ENCODE measurements at places on chromosomes 3 and 15.
A peak's percentile ranks its signal among the peaks of the same experiment; 100 is the strongest.

DNA sequence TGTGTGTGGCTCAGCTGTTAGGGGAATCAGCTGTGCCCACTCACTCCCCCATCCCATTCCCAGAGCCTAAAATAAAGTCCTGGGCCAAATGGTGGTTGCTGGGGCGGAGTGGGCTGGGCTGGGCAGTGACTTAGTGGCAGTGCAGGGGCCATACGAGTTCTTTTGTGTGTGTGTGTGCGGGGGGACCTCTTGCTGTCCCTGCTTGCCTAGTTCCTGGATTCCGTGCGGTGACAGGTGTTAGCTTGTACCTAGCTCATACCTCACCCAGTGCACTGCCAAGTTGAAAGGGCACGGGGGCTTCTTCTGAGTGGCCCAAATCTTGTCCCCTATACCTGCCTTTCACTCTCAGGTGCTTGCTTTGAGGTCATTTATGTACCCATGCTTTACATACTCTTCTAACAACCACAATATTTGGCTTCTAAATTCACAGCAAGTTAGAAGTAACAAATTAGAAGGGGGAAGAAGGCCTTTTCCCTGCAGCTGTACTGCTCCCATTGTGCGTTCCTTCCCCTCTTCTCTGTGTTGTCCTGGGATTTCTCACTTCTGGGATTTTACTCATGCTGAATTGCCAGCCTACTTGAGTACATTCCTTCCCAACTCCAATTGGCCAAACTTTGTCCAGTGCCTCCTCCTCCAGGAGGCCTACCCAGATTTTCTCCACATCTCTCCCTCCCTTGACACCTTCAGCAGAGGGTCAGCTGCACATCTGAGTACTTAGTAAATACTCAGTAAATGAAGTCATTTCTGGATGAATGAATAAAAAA lies 66.3 kb upstream of the POLG start:
- DNase-seq: no peak

- DNase-seq: peak; percentile 14
These were observed 54.4 kb downstream of the ANXA2 start for GRCh38 chr15:60343221-60343970.

- DNase-seq: no peak
These were observed 47.5 kb downstream of the ABTB1 start for GRCh38 chr3:127720161-127720823.

GRCh38 chr15:66774001-66774814 lies 72.2 kb downstream of the SMAD6 start:
- peak; percentile 77 for DNase-seq

GRCh38 chr3:13040361-13041074 lies 32.7 kb downstream of the IQSEC1 start:
- DNase-seq: peak; percentile 84

DNA sequence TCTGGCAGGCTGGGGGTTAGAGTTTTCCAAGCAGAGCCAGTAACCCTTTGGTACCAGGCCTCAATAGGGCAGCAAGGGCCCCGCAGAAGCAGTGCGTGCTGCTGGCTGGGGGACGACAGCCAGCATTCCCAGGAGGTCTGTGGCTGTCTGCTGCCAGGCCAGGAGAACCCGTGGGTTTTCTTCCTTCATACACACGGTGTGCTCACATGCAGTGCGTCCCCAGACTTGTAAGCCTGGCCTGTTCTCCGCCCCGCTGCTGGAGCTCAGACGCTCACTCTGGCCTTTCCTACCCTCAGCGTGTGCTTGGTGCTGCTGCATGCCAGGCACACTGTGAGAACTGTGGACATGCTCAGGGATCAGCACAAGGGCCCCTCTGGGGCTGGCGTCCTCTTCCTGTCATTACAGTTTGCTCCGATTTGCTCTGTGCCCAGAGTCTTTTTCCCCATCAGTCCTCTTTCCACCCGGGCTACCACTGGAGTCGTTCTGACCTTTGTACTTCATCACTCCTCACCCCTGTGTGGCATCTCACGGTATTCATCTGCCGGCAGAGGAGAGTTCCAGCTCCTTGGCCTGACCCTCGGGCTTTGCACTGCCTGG lies 149.5 kb downstream of the DNAJB8 start:
- no peak for DNase-seq

DNA sequence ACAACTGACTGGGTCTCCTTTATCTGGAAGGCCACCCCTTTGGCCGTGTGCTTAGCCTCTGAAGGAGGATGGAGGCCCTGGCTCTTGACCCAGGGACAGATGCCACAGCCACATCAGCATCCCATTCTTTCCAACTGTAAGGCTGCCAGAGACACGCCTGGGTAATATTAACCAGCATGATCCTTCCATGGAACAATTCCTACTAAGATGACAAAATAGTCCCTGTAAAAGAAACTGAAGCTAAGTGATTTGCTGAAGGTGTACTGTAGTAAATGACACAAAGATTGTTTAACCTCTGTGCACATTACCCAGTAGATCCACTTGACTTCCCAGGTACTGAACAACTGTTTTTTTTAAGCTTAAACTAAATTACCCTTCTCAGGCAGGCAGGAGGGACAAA lies 352.7 kb downstream of the SLC9A9 start:
- no peak for DNase-seq

DNA sequence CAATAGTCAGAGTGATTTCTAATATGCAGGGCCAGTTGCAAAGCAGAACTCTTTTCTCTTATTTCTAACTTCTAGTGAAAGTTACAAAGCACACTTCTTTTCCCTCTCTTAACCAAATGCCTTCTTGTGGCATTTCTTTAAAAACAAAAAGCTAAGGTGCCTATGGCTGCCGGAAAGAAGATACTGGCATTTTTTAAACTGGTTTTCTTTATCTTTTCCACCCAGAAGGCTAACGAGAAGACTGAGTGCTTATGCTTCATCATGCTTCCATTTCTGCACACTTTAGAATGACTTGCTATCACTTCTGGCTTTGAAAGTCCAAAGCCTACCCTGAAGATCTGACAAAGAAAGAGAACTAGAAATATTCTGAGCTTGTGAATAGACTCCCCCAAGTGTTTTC lies 141.3 kb downstream of the P2RY1 start:
- DNase-seq: no peak

DNA sequence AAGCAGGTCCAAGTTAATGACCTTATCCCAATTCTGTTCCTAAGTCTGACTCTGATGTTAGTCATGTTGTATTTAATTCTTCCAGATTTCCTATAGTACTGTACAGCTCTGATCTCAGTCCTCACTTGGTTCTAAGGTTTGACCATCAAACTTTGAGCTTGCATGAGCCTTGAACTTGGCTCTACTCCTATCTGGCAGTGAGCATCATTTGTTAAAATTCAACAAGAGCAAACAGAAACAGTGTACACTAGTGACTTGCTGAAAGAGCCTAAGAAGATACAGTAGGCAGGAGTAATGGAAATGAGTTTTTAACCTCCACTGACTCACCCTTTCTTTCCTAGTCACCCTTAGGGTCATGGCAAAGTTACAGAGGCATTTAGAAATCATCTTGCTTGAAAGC lies 451.1 kb upstream of the TPRG1 start:
- DNase-seq: peak; percentile 57

DNA sequence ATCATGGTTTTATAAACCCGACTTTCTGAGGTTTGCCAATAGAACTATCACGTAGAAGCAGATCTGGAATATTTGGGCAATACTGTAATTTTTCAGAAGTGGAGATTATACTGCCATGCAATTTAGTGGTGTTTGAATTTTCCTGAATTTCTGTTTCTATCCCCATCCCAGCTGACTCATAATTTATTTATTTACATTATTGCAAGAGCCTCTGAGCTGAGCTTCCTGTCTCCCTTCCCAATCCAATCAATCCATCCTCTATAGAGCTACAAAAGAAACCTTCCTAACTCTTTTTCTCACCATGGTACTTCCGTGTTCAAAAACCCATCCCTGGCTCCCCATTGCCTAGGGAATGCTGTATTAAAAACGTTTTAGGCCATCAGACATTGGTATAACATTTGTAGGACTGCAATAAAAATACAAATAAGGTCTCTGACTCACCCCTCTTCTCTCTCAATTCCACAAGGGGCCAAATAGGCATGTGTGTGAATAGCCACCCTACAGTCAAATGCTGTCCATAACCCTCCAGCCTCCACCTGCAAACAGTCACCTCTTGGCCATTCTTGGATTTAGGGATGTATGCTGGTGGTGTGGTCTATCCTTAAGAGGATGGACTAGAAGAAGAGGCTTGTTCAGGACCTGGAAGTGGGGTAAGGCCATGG lies 190.7 kb downstream of the CD47 start:
- no peak for DNase-seq

DNA sequence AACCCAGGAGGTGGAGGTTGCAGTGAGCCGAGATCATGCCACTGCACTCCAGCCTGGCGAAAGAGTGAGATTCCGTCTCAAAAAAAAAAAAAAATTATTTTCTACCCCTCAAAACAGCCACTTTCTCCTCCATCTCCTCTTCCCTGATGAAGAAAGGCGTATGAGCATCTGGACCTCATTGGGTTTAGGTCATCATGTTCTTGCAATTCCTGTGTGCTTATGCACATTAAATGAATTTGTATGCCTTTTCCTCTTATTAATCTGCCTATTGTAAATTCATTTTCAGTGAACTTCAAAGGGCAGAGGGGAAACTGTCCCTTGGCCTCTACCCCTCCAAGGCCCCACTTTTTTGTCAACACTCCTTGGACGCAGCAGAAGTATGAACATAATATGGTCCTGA lies 117.8 kb downstream of the RPLP1 start:
- no peak for DNase-seq

GRCh38 chr3:85474241-85474640 lies 515.5 kb downstream of the CADM2 start:
- no peak for DNase-seq

- no peak for DNase-seq
These were observed 30.0 kb upstream of the SLC6A1 start for GRCh38 chr3:10962481-10963036.

DNA sequence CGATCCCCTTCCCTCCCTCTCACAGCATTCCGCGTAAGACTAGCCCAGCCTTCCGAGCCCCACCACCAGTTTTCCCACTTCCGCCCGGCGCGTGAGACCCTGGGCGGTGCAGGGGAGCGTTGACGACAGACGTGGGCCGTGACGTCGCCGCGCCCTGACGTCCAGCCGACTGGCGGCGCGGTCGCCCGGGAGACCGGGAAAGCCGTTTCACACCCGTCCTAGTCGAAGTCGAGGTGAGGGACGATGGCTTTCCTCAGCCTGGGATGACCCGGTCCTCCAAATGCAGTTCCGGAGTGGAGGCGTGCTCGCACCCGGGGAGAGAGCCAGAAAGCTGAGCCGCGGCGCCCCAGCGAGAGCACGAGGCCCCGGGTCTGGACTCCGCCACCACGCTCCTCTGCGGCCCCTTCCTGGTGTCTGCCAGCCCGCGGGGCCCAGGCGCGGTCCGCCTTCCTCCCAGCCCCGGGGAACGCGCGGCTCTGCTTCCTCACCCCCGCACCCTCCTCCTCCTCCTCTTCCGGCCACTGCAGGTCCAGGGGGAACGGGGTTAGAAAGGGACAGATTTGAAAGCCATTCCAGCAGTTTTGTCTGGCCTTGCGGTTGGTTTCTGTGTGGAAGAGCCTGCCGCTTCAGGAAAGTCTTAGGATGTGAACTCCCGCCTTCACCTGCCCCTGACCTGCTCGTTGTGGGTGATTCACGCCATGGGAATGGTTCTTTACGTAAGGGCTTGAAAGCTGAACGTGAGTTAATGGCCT lies at the start of gene LEKR1:
Gene LEKR1, plus strand, starts transcription at position 210 of the 752 bp plus-strand sequence. CDS start 2,977 bp downstream, outside the sequence.
- DNase-seq: peak; percentile 96

DNA sequence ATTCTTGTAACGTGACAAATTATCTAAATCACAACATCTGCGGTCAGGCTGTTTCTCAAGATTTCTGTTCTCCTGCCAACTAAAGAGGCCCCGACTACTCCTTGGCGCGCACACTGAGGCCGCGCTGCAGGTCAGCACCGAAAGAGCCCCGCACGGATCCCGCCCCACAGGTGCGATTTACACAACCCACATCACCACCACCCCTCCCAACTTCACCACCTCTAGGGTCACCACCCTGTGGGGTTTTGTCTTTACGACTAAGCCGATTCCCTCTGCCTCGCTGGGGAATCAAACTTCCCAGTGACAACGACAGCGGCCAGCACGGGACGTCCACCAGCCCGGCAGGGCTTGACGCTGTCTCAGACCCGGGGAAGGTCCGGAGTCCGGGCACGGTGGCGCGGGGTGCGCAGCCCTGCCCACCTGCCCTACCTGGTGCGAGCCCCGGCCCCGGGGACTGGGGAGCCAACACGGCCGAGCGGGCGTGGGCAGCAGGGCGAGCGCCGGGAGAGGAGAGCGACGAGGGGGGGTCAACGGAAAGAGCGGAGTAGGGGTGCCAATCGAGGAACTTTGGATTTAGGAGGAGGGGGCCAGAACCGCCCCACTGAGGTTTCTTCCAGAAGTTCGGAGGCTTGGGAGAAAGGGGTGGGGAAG lies 764 bp downstream of the UACA start:
- DNase-seq: peak; percentile 27

GRCh38 chr3:16401273-16401672 lies 112.2 kb downstream of the RFTN1 start:
- DNase-seq: no peak

DNA sequence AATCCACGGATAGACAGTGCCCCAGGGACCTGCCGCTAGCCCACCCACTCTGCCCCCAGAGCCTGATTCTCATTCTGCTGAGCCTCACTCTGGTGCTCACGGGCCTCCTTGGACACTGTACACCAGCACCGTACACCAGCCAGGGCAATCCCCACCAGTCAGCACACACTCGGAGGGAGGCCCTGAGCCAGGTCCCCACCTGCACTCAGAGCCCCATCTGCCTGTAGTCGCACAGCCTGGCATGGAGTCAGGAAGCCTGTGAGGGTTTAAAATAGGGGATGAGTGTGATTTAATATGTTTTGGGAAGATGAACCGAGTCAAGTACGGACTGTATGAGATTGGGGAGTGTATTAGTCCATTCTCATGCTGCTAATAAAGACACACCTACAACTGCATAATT lies 223.0 kb downstream of the SLCO3A1 start:
- no peak for DNase-seq

- DNase-seq: no peak
These were observed 2.3 kb downstream of the TPM1 start for GRCh38 chr15:63044645-63045464.

- DNase-seq: peak; percentile 93
These were observed 7.8 kb upstream of the SUMF1 start for GRCh38 chr3:4474683-4475490.

- DNase-seq: no peak
These were observed 30.7 kb downstream of the TUSC7 start for GRCh38 chr3:116740293-116740692.

GRCh38 chr15:39860200-39860599 lies 59.9 kb downstream of the GPR176 start:
- no peak for DNase-seq

GRCh38 chr3:118447339-118447738 lies 587.3 kb downstream of the IGSF11 start:
- no peak for DNase-seq

DNA sequence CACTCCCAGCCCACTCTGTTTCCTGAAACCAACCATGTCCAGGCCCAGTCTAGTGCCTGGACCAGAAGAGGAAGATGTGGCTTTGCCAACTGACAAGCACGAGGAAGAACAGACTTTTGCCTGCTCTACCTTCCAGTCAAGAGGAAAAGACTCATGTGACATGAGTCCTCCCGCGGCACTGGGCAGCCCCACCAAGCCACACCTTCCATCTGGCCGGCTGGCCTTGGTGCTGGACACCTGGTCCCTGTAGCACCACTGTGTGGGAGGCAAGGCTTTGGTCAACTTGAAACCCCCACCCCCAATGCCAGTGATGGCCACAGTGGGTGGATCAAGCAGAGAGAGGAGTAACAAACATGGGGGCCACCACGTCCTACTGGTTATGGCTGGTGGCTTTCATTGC lies 12.5 kb downstream of the CHDH start:
- peak; percentile 66 for DNase-seq

All from suppressor macrophage (primary cell).